Neural crest cell (in vitro differentiated cells): ENCODE measurements at places on chromosomes 3 and 15.

DNA sequence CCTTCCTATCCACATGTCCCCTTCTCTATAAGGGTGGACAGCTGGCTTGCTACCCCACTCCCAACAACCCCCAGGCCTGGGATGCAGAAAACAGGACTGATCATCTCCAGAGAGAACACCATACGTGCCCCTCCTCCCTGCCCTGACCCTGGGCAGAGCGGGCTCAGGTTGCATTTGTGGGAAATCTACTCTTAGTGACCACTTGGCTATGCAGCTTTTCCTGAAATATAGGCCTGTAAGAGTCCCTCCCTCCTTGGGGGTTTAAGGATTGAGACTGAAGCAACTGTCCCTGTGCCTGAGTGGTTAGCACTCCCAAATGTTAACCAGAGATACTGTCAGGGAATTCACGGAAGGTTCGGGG, 11.7 kb downstream of the SH2D7 start:
- no peak for DNase-seq

GRCh38 chr3:13123765-13124164, 50.5 kb upstream of the IQSEC1 start:
- DNase-seq: no peak

GRCh38 chr15:38058596-38059075, 124.2 kb downstream of the TMCO5A start:
- DNase-seq: no peak

DNA sequence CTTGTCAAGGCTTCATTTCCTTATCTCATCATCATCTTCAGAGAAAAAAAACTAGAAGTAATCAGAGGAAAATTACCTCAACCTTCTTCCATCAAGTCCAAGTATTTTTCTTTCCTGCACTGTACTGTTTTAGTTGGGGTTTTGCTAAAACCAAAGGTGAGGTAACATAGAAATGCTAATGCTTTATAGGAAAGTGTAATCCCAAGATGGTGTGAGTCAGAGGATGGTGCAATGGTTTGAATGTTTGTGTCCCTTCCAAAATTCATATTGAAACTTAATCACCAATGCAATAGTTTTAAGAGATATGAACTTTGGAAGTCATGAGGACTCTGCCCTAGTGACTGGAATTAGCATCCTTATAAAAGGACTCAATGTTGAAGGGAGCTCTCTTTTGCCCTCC, 79.5 kb downstream of the KBTBD8 start:
- no peak for DNase-seq

DNA sequence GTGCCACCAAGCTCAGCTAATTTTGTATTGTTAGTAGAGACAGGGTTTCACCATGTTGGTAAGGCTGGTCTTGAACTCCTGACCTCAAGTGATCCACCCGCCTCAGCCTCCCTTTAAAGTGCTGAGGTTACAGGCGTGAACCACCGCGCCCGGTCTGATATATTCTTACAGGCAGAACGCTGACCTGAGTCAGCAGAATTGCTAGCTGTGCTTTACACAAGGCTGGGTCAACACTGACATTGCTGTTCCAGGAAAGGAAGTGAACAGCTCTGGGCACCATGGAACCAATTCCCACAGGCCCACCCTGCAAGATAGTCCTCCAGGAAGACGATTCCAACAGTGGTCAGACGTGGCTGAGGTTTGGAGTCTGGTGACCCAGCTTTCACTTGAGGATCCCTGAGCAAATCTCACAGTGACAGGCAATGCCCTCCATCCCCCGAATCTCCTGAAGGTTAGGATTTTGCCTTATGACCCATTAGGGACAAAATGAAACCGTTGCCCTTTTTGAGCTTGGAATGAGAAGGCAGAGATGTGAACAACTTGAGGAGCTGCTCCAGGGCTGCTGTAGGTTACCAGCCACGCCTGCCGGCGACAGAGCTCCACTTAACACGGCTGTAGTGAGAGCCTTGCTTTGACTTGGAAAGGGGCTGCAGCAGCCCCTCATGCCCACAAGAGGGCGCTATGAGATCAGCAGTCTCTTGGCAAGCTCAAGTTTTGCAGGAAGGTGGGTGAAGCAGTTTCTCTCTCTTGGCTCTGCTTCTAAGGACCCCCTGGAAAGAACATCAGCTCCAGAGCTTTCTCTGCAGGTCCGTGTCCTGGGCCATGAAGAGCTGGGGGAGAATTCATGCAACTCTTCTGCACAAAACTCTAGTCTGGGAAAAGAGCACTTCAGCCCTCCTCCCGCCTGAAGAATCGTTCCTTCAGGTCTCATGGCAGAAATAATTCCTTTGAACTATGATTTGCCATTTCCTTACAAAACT, 74.1 kb downstream of the SENP2 start:
- DNase-seq: peak; percentile 88

- no peak for DNase-seq
Observed at GRCh38 chr3:65347166-65347565, 659.4 kb upstream of the ADAMTS9 start.

DNA sequence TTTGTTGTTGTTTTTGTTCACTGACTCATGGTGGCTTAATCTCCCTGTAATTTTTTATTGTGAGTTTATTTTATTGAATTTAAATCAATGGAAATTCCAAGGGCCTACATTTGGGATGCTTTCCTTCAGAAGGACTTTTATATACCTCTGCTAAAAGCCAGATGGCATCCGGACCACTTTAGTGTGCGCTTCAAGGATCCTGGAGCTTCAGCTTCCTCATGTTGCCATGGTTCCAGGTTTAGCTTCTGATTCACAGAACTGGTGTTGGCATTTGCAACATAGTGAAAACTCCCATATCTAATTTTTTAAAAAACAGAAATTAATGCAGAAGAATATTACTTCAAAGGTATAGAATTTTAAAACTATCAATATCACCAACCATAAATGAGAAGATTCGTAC, 8.5 kb upstream of the HACD2 start:
- no peak for DNase-seq
